ENCODE measurements at places on chromosomes 3 and 15. TPM values are rescaled to one million over a fixed set of nuclear protein-coding genes. Genes with fewer than 3 reads are reported as not detected.

DNA sequence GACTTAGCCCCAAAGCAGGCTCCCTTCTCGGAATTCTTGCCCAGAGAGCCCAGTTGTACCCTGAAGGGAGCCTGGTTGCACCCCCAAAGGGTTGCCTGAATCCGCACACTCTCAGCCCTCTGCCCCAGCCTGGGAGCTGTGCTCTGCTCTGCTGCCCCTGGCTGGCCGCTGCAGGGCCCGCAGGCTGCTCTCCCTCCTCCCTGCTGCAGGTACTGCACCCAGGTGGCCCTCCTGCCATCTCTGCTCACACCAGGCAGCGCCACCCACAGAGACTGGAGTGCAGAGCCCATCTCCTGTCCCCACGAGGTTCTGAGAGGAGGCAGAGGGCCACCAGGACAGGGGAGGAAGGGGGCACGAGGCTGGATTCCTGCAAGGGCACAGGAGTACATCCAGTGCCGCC is 134.2 kb upstream of the NSMCE3 start:
- peak; percentile 67 for DNase-seq

DNA sequence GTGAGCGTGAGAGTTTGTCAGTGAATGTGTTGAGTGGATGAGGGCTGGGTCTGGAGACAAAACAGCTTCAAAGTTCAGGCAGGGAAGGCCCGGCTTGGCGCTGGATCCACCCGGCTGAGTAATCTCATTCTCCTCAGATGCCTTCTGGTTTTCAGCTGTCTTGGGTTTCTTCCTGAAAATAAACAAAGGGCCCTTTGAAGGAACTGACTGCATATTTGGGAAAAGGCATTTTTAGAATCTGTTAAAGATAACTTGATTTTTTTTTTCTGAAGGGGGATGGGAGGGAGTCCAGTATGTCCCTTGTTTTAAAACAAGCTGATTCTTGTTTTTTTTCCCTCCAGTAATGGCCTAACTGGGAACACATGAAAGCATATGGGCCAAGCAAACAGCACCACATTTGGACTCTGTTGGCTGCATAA is 86.4 kb downstream of the TIGIT start:
- no peak for DNase-seq

DNA sequence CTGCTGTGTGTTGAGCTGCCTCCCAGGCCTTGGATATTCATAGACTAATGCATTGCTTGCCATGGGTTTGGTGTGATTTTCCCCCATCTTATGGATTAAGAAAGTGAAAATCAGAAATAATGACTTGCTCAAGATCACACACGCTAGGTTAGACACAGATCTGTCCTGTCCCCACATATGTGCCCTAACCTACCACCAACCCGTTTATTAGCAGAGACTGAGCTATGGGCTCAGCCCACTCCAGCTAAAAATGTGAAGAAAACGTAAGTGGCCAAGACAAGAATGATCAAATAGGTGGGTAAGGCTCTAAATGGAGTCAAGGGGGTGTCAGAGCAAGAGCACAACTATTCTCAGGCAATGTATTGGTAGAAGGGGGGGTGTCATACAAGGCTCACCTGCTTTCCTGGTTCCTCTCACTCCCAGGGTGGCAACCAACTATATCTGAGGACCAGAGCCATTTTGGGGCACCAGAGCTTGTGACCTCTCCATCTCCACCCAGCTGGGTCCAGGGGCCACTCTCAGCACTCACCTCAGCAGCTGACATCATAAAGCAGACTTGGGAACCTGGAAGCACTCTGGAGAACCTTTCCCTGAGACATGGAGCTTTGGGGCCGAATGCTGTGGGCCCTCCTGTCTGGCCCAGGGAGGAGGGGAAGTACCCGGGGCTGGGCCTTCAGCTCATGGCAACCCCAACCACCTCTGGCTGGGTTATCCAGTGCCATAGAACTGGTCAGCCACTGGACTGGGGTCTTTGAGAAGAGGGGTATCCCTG is 1.4 kb downstream of the HEMK1 start:
- no peak for DNase-seq

GRCh38 chr15:30816430-30816829 is 87.3 kb upstream of the FAN1 start:
- no peak for DNase-seq

- no peak for DNase-seq
Observed at GRCh38 chr3:160546727-160547126, 18.6 kb downstream of the KPNA4 start.

- no peak for DNase-seq
Observed at GRCh38 chr3:127760791-127761440, 61.4 kb downstream of the MGLL start.

DNA sequence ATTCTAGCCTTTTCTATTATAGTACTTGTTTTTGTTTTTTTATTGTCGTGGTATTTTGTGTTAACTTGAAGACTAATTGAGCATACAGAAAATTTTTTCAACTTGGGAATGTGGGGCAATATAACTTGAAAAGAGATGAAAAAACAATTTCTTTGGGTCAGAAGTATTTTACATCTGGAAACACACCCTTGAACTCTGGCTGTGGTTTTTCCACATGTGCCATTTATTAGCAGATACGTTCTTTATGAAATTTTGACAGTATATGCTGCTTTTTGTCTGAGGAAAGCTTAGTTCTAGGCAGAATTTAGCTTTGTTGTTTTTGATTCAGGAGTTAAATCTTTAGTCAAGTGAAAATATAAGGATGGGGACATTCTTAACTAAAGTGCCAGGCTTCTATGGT is 44.7 kb downstream of the TCF12 start:
- DNase-seq = no peak

SKOR1 gene
- 0.11 TPM for total RNA-seq

IQCF5 gene
- total RNA-seq = not detected

PCOLCE2 gene
- total RNA-seq = 13.7 TPM
